ENCODE measurements at places on chromosomes 2 and 18.
A peak's percentile ranks its signal among the peaks of the same experiment; 100 is the strongest.

- DNase-seq, result no peak
Observed at GRCh38 chr2:41940745-41941063, 107.1 kb upstream of the PKDCC start.

DNA sequence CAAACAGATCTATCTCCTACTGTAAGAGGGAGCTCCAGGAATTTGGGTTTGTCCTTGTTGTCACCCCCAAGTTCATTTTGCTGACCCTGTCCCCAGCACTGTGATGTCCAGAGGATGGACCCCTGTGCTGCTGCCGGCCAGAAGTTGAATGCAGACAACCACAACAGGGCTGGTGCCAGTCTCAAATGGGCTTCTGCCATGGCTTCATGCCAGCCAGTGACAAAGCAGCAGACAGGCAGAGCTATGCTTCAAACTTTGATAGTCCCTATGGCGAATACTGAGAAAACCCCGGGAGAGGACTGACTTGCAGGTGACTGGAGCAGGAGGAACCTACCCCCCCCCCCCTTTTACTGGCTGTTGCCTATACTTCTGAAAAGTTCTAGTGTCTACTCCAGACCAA lies 3.2 kb downstream of the SMAD7 start:
- DNase-seq, result no peak

GRCh38 chr18:31931886-31932240 lies 11.1 kb downstream of the TRAPPC8 start:
- DNase-seq, result no peak

GRCh38 chr2:98654699-98655495 lies 46.5 kb downstream of the UNC50 start:
- no peak for DNase-seq

- peak; percentile 52 for DNase-seq
Observed at GRCh38 chr2:231709636-231709980, 1.3 kb downstream of the PTMA start.

GRCh38 chr2:29725610-29726009 lies 195.8 kb downstream of the ALK start:
- DNase-seq, result no peak

GRCh38 chr2:18247282-18248110 lies 313.0 kb downstream of the RDH14 start:
- no peak for DNase-seq

- DNase-seq, result peak; percentile 14
Observed at GRCh38 chr2:65228263-65228750, 676 bp downstream of the ACTR2 start.

DNA sequence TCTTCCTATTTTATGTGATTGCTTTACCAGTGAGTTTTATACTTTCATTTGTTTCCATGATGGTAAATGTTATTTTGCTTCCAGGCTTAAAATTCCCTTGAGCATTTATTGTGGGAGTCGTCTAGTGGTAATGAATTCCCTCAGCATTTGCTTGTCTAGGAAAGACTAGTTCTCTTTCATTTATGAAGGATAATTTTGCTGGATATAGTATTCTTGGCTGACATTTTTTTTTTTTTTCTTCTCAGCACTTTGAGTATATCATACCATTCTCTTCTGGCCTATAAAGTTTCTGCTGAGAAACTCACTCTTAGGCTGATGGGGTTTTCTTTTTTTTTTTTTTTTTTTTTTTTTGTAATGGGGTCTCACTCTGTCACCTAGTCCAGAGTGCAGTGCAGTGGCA lies 99.1 kb downstream of the EDAR start:
- DNase-seq, result no peak

- no peak for DNase-seq
Observed at GRCh38 chr18:9683418-9684396, 24.4 kb upstream of the RAB31 start.

- no peak for DNase-seq
Observed at GRCh38 chr18:12478269-12479047, 70.7 kb downstream of the PRELID3A start.

DNA sequence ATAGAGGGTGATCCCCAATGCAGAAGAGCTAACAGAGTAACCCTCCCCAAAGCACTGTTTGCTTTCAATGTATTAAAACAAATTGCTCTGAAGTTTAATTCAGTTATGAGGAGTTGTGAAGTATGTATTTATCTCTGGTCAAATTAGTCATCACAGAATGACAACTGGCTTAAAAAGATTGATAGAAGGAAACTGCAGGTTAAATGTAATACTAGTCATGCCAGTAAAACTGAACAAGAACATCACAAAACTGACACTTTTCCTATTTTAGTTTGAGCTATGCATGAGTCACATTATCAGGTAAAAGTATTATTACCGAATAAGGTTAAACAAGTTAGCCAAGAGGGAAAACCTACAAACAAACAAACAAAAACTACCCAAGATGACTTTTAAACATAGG lies 99.0 kb upstream of the ACVR1C start:
- no peak for DNase-seq

DNA sequence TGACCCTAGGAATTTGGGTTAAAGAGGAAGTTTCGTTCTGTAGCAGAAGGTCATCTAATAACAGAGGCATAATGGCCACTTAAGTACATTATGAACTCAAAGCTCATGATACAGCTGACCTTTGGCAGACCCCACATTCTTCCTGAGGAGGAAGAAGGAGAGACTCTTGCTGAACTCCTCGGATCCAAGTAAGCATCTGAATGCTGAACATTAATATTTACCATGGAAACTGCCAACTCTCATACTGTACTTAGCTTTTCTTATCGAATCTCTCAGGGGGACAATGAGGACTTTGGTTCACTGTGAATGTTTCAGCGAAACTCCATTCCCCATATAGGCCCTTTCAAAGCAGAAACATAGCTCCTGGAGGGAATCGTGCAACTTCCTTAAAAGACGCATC lies 781.4 kb upstream of the GYPC start:
- no peak for DNase-seq

DNA sequence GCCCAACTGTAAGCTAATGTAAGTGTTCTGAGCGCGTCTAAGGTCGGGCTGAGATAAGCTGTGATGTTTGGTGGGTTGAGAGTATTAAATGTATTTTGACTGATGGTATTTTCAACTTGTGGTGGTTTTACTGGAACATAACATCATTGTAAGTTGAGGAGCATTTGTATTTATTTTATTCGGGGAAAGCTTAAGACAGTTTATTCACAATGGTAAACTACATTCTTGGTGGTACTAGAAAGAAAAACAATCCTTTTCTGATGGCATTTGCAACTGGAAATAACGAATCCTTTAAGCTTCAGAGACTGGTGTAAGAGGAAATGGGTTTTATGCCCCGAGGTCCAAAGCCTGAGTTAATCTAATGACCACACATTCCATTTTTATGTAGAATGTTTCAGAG lies 283.3 kb upstream of the NETO1 start:
- no peak for DNase-seq

GRCh38 chr2:7586898-7587297 lies 669.7 kb downstream of the RNF144A start:
- DNase-seq, result no peak

DNA sequence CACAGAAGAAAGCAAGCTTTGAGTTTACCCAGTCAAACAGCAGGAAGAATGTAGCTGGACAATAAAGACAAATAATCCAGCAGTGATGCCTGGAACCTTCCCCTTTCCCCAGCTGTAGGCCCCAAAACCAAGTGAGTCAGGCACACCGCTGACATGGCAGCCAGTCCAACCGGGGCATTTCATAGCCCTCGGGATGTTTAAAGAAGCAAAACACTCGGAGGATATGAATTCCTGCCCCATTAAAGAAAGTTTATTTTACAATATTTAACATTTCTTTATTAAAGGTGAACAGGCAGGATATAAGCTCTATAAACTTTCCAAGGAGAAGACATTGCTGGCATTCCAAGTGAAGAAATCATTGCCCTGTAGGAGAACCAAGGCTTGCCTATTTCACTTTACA lies 507.6 kb upstream of the TNP1 start:
- no peak for DNase-seq

DNA sequence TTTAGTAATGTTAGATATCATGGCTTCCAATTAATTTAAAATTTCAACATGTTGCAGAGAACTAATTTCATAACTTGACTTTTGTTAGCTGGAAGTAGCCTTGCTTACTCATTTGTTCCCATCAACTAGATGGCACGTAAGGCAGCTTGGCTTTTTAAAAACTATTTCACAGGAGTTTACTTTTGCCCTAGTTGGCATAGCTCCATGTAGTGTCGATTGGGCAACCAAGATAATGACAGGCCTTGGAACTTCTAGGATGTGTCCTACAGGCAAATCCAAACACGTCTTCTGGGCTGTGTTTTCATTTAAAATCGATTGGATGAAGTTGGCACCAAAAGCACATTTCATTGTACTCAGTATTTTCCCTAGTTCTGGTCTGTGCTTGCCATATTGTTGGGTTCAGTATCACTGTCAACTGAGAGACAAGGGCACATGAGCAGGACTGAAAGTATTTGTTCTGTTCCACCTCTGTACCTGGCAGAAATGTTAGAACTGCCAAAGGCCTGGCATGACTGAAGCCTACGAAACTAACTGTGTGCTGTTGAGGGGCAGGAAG lies 29.4 kb downstream of the HADHB start:
- no peak for DNase-seq

- DNase-seq, result no peak
Observed at GRCh38 chr2:39603436-39603835, 62.3 kb upstream of the TMEM178A start.

DNA sequence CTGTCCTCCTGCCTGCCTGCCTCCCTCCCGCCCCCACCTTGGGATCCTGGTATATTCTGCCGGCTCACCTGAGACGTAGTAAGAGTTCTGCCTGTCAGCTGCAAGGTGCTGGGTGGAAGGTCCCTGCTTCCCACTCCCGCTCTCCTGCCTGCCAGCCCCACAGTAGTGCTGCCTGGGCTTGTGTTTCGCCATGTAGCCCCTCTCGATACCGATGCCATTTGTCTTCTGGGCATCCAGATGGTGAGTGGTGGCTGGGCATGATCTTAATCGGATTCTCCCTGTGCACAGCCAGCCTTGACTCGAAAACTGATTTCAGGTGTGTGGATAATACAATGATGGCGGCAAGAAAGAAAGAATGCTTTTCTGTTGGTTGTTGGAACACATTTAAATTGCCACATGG lies 184.9 kb downstream of the AGAP1 start:
- no peak for DNase-seq

DNA sequence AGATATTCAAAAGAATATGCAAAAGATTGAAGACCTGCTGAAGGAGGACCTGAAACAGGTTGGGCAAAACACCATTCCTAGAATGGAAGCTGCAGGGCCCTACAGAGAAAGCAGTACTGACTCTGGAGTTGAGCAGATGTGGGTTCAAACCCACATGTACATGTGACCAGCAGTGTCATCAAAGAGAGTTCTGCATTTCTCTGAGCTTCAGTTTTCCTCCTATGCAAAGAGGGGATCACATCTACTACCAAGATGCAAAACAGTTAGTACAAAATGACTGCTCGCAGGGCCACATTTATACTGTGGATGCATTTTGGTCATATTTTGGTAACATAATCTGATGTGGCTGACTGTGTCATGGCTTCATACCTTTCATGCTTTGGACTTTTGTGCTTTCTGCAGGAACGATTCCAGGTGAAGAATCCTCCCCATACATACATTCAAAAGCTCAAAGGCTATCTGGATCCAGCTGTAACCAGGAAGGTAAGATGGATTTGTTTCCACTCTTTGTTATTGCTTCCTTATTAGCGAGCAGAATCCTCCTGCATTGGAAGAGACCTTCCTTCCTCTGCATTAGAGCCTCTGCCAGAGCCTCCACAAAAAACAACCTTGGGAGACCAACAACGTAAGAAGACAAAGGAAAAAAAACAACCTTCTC lies 174.8 kb downstream of the PRPF40A start:
- DNase-seq, result no peak

DNA sequence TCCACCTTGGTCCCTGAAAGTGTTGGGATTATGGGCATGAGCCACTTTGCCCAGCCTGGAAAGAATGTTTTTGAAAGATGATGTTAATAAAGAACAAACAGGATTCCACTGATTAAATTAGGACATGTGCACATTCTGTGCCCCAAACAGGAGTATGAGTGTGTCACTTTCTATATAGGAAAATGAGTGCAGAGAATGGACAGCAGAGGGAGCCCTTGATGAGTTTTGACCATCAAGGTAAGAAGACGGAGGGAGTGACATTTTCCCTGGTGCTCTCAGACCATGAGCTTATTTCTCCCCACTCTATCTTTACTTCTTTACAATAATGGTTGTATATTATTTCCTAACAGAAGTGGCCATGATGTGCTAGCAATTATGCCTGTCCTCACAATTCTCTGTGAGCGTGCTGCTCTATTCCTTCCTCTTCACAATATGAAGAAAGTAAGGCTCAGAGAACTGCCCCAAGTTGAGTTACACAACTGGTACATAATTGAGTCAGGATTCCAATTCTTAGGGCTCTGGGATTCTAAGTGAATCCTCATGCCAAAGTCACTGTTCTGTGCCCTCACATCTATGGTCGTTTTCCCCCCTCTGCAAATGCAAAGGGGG lies 20.6 kb downstream of the RPL37A start:
- no peak for DNase-seq

GRCh38 chr18:63216516-63217311 lies 102.9 kb downstream of the BCL2 start:
- DNase-seq, result no peak

- no peak for DNase-seq
Observed at GRCh38 chr2:25078170-25079049, 36.5 kb downstream of the EFR3B start.

DNA sequence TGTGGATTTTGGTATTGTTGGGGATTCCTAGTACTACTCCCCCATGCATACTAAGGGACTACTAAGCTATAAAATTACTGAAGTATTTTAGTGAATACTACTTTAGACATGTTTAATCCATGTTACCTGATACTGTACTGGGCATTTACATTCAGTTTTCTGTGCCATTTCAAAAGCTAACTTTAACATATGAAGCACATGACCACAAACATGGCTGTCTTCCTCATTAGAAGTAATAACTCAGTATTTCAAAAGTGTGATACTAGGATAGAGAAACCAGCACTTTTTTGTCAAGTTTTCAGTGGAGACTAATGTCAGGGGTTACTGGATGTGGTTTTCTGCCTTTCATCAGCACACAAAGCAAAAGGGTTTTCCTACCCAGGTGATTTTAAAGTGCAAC lies 27.9 kb downstream of the WDR33 start:
- DNase-seq, result no peak

DNA sequence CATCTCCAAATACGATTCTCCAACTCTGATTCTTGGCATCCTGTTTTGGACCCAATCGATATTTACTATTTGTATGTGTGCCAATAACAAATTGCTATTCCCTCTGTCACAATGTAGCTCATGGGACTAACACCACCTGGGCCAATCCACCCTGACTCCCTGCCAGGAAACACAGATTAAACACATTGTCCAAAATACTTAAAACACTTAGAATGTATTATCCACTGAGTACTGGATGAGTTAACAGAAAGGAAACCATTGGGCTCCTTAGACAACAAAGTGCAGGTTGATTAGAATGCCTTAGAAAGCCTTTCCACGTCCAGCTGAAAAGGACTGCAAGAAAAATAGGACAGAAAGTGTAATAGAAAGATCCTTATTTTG lies 79.4 kb upstream of the ARHGAP28 start:
- DNase-seq, result no peak

- DNase-seq, result no peak
Observed at GRCh38 chr2:44560352-44560751, 198.6 kb downstream of the CAMKMT start.

- DNase-seq, result no peak
Observed at GRCh38 chr18:3329872-3330271, 67.9 kb downstream of the MYL12B start.

Data from activated naive CD4-positive, alpha-beta T cell (primary cell).